Mammary epithelial cell (primary cell): ENCODE measurements at places on chromosomes 16 and 17. TPM values are rescaled to one million over a fixed set of nuclear protein-coding genes. Genes with fewer than 3 reads are reported as not detected.

Gene EEF2KMT
- total RNA-seq: 11.7 TPM

Gene CD300A
- not detected for total RNA-seq

Gene ADAD2
- total RNA-seq: 0.17 TPM

Gene ZDHHC1
- total RNA-seq: 5.3 and 7.8 TPM in 2 replicates

Gene PARD6A
- 0.40 and 0.48 TPM in 2 replicates for total RNA-seq

Gene SNAI3
- total RNA-seq: not detected

Gene CCL1
- total RNA-seq: not detected

Gene SEC14L5
- total RNA-seq: not detected in 2 replicates

Gene CD300LB
- total RNA-seq: not detected

Gene SULT1A4
- 0.33 TPM for total RNA-seq

Gene UBN1
- total RNA-seq: 23.7 TPM

Gene C16orf89
- not detected for total RNA-seq

Gene C1QTNF1
- 22.0 TPM for total RNA-seq

Gene SPECC1
- total RNA-seq: 64.1 and 67.1 TPM in 2 replicates

Gene AARS1
- total RNA-seq: 198 TPM

Gene SLC47A2
- 9.5 TPM for total RNA-seq

Gene GPRC5C
- 35.0 TPM for total RNA-seq

Gene RRN3
- 36.3 and 41.3 TPM in 2 replicates for total RNA-seq

Gene RNF213
- total RNA-seq: 59.5 and 69.8 TPM in 2 replicates
